ENCODE measurements at places on chromosomes 1 and 21. TPM values are rescaled to one million over a fixed set of nuclear protein-coding genes. Genes with fewer than 3 reads are reported as not detected.

DNA sequence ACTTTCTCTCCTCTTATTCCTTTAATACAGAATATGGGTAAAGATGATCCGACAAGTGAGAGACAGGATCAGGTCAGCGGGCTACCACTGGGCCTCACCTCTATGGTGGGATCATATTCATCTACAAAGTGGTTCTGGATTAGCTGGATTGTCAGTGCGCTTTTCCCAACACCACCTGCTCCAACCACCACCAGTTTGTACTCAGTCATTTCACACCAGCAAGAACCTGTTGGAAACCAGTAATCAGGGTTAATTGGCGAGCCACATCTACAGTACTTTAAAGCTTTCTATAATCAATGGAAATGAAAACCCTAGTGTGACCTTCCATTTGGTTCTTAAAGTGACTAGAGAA, 643 bp downstream of the NRAS start:
- no peak for DNase-seq

DNA sequence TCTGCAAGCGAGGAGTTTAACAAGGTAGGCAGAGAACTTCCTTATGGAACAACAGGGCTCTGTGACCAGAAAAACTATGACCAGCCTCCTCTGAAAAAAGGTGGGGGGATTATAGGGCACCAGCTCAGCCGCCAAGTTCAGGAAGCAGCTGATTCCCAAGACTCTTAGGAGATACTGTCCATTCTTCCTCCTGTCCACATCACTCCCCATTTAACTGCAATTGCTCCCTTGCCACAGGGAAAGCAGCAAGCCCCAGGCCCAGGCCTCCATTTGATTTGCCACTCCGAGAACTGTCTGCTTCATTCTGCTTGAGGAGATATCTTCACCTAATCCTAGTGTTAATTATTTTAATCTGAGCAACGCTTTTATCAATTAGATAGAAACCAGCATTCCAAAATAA, 254.3 kb downstream of the ZNF648 start:
- no peak for DNase-seq

DNA sequence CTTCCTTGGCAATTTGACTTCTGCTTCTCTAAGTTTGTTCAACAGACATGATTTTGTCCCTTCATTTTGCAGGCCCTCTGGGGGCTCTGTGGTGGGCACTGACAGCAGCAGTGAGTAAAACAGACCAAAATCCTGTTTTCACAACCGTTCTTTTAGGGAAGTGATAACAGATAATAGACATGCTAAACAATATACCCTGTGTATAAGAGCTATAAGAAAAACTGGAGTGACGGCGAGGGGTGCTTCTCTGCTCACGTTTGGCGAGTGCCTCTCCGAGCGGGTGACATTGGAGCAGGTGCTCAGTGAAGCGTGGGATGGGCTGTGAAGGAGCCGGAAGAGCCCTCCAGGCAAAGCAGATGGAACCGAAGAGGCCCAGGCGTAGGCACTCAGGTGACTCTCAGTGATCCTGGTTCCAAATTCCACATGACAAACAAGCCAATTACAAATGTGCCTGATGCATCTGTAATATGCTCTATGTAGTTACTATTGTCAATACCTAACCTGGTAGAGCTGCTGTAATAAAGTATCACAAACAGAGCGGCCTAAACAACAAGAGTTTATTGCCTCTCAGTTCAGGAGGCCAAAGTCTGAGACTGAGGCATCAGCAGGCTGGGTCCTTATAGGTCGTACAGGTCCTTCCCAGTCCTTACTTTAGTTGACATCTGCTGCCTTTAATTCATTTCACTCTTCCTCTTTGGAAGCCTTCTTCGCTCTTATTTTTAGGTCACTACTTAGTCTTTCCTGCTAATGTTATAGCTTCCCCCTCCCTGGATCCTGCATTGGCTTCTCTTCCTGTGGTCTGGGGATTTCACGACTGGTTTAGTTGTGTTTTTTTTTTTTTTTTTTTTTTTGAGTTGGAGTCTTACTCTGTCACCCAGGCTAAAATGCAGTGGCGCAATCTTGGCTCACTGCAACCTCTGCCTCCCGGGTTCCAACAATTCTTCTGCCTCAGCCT, 20.1 kb downstream of the OR2B11 start:
- DNase-seq, result no peak

The FCRL1 gene
- total RNA-seq, result not detected

The PPIAL4G gene
- total RNA-seq, result not detected

The SYNC gene
- total RNA-seq, result not detected

Data from activated T-cell treated with anti-CD3 and anti-CD28 coated beads, Interleukin-2, amount 50 U/mL, for 4 hours (primary cell).